SK-MEL-5 (cell line): ENCODE measurements at places on chromosomes 12 and 14.
A peak's percentile ranks its signal among the peaks of the same experiment; 100 is the strongest.

DNA sequence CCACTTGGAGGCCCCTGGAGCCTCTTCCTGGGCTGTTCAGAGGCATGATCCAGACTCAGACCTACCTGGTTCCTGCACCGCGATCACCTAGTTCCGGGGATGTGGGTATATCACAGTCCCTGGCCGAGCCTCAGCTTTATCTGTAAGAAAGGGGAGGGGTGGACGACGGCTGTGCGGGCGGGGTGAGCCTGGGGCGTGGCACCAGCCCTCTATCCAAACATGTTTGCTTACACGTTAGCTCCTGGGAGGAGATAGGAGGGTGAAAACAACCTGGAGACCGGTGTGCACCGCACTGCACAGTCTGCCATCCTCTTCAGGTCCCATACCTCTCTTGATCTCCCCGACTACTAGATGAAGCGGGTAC lies 1.2 kb downstream of the ANKRD9 start:
- peak; percentile 38 for DNase-seq

- no peak for DNase-seq
Observed at GRCh38 chr12:97398704-97399103, 63.9 kb upstream of the RMST start.

GRCh38 chr14:60561845-60562746 lies 53.1 kb downstream of the SIX6 start:
- DNase-seq, result peak; percentile 89

GRCh38 chr12:54368709-54369596 lies 4.7 kb upstream of the GPR84 start:
- DNase-seq, result peak; percentile 92

- DNase-seq, result no peak
Observed at GRCh38 chr12:123030686-123031085, 50.2 kb downstream of the ARL6IP4 start.

DNA sequence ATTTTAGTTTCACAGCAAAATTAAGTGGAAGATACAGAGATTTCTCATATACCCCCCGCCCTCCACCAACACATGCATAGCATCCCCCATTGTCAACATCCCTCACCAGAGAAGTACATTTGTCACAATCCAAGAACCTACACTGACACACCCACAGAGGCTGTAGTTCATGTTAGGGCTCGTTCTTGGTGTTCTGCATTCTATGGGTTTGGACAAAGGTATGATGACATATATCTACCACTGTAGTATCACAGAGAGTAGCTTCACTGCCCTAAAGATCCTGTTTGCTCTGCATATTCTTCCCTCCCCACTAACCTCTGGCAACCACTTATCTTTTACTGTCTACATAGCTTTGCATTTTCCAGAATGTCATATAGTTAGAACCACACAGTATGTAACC lies 444.6 kb upstream of the DCN start:
- DNase-seq, result no peak

DNA sequence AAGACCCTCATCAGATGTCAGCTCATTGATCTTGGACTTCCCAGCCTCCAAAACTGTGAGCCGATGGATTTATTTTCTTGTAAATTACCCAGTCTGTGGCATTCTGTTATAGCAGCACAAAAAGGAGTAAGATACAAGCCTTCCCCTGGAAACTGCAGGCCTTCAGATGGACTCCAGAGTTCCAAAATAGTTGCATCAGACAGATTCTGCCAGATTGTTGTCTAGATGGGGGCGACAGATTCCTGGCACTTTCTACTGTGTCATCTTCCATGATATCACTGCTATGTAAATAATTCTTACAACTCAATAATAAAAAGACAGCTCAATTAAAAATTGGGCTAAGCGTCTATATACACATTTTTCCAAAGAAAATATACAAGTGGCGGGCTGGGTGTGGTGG lies 17.2 kb upstream of the MARK3 start:
- DNase-seq, result no peak

- DNase-seq, result peak; percentile 75
Observed at GRCh38 chr12:57110104-57111030, 795 bp downstream of the STAT6 start.

DNA sequence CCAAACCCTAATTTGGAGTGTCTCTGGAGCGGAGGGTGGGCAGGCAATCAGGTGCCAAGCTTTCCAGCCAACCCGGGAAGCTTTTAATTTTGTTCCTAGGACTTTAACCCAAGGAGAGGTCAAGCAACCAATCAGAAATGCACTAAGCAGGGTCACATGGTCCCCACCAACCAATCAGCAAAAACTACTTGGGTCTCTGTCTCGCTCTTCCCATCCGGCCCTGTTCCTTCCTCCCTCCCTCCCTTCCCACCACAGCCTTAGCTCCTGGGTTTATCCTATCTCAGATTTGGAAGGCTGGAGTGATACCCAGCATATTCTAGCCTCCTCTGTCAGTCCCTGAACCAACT lies 7.3 kb downstream of the HOXC5 start:
- DNase-seq, result peak; percentile 55

DNA sequence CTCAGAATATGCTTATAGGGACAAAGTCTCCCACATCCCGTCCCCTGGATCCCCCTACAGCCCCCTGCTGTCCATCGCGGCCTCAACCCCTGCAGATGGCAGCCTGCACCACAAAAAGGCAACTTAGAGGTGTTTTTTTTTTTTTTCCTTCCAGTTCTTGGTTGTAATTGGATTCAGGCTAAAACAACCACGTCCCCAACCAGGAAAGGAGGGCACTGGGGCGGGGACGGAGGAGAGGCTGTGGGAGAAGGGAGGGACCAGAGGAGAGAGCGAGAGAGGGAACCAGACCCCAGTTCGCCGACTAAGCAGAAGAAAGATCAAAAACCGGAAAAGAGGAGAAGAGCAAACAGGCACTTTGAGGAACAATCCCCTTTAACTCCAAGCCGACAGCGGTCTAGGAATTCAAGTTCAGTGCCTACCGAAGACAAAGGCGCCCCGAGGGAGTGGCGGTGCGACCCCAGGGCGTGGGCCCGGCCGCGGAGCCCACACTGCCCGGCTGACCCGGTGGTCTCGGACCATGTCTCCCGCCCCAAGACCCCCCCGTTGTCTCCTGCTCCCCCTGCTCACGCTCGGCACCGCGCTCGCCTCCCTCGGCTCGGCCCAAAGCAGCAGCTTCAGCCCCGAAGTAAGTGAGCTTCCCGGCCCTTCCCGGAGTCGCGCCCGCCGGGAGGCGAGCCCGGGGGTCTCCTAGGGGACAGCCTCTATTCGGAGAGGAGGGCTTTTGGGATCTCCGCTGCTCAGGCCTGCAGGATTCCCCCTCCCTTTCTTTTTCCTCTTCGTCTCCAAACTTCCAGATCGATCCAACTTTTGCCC lies at the start of gene MMP14:
TSS of gene MMP14 (plus strand) at position 285 of the 813 bp plus-strand sequence. CDS start at position 518, 233 bp downstream.
- peak; percentile 83 for DNase-seq

DNA sequence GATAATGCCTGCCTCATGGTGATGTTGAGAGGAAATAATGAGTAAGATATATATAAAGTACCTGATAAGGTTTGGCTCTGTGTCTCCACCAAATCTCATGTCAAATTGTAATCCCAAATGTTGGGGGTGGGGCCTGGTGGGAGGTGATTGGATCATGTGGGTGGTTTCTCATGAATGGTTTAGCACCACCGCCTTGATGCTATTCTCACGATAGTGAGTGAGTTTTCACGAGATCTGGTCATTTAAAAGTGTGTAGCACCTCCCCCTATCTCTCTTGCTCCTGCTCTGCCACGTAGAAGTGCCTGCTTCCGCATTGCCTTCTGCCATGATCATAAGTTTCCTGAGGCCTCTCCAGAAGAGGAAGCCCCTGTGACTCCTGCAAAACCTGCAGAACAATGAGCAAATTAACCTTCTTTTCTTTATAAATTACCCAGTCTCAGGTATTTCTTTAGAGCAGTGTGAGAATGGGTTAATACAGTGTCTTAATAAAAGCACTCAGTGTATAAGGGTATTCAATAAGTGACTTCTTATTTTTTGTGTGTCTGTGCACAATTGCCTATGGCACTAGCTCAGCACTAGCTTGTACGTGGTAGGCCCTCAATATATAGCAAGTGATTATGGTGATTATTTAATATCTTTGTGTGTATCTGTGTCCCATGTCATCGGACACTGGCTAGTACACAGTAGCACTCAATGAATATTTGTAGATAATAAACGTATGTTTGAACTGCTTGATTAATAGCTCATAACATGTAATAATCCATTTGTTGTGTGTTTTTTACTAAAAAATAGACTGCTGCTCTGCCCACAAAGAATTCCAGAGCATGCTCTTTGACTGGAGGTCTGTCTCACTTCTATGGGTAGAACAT lies 138.1 kb upstream of the LMNTD1 start:
- no peak for DNase-seq

- no peak for DNase-seq
Observed at GRCh38 chr12:1629338-1630132, 504 bp downstream of the WNT5B start.
